ENCODE measurements at places on chromosomes 5 and 9. TPM values are rescaled to one million over a fixed set of nuclear protein-coding genes. Genes with fewer than 3 reads are reported as not detected.

DNA sequence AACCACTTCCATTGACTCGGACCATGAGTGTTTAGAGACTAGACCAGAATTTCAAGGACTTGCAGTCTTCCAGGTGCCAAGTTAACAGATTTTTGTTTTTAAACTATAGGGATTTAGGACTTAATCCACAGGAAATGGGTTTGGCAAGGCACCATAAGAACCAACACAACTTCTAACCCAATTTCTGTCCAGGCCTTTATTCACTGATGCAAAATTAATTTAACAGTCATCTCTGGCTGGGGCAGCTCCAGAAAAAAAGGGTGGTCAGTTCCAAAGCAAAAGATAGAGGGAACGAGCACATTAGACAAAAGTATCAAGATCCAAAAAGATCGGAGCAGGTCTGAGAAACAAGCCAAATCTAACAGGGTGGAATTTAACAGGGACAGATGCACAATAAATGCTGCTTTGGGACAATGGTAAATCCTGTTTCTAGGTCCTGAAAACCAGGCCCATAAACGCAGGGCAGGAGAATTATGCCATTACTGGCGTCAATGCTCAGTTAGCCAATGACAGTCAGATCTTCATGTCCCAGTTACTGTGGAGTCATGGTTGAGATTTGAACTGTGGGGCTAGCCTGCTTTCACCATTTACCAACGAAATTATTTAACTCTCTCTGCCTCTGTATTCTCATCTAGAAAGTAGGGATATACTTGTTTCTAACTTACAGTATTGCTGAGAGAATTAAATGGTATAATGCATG, 590.8 kb upstream of the BRINP1 start:
- no peak for DNase-seq

The PCDHGB6 gene
- polyA plus RNA-seq = 0.83 TPM

DNA sequence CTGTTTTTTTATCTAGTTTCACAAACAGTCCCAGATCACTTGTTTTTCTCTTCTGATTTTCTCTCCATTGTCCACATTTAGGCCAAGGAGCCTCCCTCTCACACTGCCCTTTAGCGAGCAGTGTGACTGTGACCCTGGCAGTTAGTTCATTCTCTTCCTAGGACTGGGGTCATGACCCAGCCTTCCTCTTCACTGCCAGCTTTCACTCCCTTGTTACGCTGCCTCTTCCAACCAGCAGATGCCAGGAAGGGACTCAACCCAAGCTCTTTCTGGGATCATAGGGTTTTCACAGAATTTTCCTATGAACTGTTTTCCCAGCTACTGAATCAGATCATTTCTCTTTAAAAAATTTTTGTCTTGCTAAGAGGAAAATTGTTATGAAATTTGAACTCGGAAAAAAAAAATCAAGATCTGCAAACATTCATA, 70.9 kb downstream of the LMNB1 start:
- DNase-seq = no peak

DNA sequence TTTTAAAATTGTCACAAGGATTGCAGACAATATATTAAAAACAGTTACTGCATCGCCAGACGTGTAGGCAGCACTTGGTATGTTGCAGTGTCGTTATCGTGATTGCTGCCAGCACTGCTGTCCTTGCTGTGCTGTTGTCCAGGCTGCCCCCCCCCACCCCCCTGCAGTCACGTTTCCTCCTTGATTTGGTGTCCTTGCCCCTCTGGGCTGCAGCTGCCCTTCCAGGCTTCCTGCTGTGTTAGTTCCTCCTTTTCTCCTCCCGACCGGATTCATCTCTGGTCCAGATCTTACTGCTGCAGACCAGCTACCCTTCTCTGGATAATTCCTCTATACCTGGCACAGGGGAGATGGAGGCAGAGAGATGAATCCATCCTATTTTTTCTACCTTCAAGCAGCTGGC, 298.9 kb downstream of the TRIM32 start:
- DNase-seq = no peak

DNA sequence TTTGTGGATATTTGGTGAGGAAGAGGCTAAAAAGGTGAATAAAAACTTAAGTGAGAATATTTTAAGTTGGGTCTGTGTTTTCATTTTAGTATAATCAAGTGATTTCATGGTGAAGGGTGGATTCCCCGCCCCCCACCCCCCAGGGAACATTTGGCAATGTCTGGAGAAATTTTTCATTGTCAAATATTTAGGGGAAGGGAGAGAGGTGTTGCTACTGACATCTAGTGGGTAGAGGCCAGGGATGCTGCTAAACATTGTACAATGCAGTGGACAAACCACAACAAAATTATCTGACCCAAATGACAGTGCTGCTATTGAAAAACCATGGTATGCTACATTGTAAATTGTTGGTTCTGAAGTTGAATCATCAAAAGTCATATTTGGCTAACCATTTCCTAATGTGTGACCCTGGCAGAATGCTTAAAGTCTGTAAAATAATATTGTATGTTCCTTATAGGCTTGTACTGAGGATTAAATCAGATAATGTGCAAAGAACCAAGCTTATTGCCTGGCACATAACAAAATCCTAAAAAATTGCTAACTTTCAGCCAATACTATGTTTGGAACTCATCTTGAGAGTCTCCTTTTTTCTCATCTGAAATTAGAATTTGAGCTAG, 5.6 kb downstream of the C5orf24 start:
- DNase-seq = no peak

- DNase-seq = no peak
These were observed 429.5 kb downstream of the EBF1 start for GRCh38 chr5:158670201-158670600.

GRCh38 chr5:170287532-170287931, 10.0 kb downstream of the LCP2 start:
- DNase-seq = peak; percentile 55

DNA sequence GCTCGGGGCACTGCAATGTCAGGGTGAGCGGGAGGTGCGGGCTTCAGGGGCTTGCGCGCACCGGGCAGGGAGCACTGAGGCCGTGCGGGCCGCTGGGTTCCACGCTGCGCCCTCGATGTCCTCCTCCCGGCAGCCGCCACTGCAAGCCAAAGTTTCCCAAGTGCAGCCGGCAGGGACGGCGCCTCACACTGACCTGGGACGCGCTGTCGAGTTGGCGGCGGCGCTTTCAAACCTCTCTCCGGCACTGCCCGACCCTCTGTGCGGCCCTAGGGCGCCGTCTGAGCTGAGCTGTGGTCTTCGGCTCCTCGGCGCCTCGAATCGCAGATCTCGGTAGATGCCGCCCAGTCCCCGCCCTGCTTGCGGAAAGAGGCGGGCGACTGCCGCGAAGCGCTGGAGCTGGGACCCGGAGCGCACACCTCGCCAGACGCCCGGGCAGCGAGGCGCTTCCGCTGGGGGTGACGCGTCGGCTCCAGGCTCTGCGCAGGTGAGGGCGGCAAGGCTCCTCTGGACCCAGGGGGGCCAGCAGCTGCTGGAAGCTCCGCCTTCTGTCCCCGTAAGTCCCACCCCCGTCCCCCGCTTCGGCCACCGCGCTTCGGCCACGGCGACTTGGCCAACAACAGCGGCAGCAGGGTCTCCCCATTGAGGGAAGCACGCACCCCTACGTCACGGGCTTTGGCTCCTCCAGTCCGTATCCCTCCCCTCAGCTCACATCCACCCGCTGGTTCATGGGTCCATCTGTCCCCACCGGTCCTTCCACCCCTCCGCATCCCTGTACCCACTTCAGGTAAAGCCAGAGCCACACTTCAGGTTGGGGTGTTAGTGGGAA, at the start of gene ANKRD34B:
Gene ANKRD34B, minus strand, starts transcription at position 320 of the 826 bp plus-strand sequence. CDS start 10,261 bp downstream, outside the sequence.
- DNase-seq = peak; percentile 8

The SHOC1 gene
- polyA plus RNA-seq = 0.03 TPM

The GLRA1 gene
- polyA plus RNA-seq = not detected

The TCF7 gene
- polyA plus RNA-seq = 1.0 TPM

GRCh38 chr5:168578006-168578405, 1.2 kb downstream of the PANK3 start:
- no peak for DNase-seq

- no peak for DNase-seq
These were observed 687 bp downstream of the LYSMD3 start for GRCh38 chr5:90528601-90529193.

The LCN1 gene
- polyA plus RNA-seq = not detected

DNA sequence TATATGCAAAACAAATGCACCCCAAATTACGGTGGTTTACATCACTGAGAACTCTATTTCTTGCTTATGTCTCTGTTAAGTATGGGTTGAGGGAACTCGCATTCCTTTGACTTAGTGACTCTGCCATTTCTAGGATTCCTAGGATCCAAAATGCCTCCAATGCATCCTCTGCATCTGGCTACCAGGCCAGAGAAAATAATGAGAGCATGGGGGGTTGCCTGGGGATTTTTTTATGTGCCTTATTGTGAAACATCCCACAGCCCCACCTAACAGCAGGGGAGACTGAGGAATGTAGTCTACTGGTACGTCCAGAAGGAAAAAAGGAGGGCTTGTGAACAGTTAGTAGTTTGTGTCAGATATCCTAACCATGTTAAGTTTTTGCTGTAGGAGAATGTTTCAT, 466.0 kb upstream of the ARRDC3 start:
- no peak for DNase-seq

Data from psoas muscle (tissue), 8 donors.